ENCODE measurements at places on chromosomes 7 and 10.
A peak's percentile ranks its signal among the peaks of the same experiment; 100 is the strongest.

- no peak for DNase-seq
Measured at GRCh38 chr10:14705548-14706230, 69.0 kb downstream of the FAM107B start.

GRCh38 chr7:29337546-29338116, 143.1 kb downstream of the CHN2 start:
- no peak for DNase-seq

DNA sequence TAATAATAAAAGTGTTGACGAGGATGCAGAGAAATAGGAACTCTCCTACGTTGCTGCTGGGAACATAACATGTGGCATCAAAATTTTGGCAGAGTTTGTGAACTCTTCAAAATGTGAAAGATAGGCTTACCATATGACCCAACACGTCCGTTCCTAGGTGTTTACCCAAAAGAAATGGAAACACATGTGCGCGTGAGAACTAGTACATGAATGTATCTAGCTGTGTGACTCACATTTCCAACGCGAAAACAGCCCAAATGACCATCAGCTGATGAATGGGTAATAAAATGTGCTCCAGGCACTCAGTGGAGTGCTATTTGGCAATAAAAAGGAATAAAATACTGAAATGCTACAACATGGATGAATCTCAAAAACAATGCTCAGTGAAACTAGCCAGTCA, 10.4 kb upstream of the ELFN1 start:
- no peak for DNase-seq

- no peak for DNase-seq
Measured at GRCh38 chr7:1431634-1432380, 27.5 kb downstream of the MICALL2 start.

GRCh38 chr10:6203331-6204062, 765 bp downstream of the PFKFB3 start:
- DNase-seq, result peak; percentile 88

DNA sequence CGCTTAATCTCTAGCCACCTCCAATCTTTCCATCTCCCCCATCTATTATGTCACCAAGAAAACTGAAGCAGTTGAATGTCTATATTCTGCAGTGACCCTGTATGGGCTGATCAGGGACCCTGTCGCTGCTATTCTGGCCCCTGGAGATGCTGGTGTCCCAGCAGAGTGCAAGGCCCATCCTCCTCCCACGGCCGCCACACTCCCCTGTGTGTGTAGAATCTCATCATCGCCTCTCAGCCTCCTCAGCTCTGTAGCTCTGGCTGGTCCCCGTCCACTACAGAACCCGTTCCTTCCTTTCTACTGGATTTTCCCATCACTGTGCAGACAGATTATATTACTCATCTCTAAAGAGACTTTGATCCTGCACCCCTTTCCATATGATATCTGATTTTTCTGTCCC, 235.8 kb upstream of the PFKP start:
- DNase-seq, result no peak
